ENCODE measurements at places on chromosomes 2 and 18. TPM values are rescaled to one million over a fixed set of nuclear protein-coding genes. Genes with fewer than 3 reads are reported as not detected.
A peak's percentile ranks its signal among the peaks of the same experiment; 100 is the strongest.

GRCh38 chr2:68292108-68292710, 27.5 kb downstream of the CNRIP1 start:
- DNase-seq, result no peak

DNA sequence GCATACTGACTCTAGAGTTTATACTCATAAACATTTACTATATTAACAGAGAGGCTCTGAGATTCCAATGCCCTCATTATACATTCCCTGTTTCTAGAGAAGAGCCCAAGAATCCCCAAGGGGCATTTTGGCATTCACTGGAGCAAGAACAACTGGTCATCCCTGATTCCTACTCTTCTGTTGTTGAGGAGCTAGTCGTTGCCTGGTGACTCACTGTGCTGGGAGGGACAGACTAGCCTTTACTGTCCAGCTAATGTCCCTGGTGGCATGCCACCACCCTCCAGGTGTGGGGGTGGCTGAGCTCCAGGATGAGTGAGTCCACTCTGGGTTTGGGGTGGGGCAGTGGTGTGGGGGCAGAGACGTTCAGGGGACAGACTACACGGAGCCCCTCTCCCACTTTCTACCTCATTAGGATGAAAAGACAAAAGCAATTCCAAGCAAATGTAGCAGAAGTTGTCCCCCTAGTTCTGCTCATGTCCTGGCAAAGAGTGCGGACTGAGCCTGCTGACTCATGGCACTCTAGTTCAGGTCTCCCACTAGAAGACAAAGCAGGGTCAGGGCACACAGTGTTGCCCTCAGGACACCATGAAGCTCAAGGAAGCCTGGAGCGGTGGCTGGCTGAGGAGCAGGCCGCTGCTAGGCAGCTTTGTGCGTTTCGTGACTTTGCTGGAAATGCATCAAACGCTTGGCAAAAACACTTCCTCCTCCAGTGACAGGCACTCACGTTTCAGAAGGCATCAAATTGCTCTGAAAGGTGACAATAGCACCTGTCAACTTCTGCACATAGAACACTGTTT, 49.4 kb downstream of the RHOB start:
- no peak for DNase-seq

GRCh38 chr18:55296778-55297177, 291.2 kb downstream of the TCF4 start:
- DNase-seq, result no peak

DNA sequence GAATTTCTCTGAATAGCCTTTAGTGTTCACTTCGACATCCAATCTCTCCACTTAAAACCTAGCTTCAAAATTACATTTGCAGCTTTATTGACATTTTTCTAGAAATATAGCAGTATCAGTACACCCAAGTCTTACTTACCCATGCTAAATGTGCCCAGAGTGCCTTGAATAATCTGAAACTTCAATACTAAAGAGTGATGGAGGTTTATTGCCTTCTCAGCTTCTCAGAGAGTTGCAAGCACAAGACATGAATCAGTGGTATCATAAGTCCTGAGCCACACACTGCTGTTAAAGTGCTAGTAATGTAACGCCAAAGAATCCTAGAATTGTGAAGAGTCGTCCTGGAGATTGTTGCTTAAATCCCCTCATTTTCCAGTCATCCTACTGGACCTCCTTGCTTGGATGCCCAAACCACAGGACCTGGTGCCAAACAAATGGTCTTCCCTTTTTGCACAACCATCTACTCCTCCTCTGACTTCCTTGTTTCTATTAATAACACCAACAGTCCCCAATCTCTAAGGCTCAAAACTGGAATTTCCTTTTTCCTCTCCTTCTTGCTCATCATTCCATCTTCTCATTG, 83.2 kb upstream of the SPATS2L start:
- no peak for DNase-seq

GRCh38 chr2:86068136-86068588, 37.5 kb downstream of the POLR1A start:
- DNase-seq, result peak; percentile 67

GRCh38 chr18:49321797-49322461, 138.5 kb downstream of the DYM start:
- no peak for DNase-seq

DNA sequence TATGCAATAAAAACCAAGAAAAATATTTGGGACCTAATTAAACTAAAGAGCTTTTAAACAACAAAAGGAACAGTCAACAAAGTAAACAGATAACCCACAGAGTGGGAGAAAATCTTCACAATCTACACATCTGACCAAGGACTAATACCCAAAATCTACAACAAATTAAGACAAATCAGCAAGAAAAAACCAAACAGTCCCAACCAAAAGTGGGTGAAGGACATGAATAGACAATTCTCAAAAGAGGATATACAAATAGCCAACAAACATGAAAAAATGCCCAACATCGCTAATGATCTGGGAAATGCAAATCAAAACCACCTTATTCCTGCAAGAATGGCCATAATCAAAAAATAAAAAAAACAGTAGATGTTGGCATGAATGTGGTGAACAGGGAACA, 250.1 kb downstream of the C1D start:
- no peak for DNase-seq

DNA sequence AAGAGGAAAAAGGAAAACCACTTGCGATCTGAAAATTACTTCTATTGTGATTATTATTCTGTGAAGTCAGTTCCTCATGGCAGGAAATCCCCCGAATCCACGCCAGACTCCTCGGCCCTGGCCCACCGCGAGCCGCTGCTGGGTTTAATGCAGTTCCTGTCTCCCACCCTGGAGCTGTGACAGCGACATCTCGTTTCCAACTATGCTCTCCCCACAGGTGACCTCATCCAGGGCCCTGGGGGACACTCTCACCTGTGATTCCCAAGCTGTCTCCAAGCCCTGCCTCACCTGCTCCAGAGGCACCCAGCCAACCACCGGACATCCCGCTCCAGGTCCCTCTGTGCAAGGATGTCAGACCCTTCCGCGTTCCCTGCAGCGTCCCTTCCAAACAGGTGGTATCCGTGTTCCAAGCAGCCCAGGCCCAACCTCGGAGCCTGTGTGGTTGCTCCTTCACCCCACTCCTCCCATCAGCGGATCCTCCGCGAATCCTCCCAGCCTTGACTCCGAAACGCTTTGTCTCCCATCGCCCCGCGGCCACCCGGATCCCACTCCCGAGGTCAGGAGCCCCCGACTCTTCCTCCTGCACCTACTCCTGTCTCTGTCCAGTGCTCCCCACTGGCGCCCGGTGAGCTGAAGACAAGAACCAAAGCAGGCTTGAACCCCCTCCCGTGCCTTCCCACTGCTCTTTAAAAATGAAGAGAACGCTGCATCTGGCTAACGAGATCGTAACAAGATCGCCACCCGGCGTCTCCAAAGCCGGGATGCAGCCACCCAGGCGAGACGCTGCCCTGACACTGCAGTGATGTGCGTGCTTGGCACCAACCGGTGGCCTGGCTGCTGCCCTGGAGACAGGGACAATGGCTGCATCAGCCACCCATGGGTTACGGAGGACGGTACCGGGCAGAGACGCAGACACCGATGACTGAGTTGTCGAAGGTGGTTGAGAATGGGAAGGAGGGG, 96.5 kb downstream of the NDUFA10 start:
- DNase-seq, result no peak

Gene MFF
- 51.4 TPM for total RNA-seq

DNA sequence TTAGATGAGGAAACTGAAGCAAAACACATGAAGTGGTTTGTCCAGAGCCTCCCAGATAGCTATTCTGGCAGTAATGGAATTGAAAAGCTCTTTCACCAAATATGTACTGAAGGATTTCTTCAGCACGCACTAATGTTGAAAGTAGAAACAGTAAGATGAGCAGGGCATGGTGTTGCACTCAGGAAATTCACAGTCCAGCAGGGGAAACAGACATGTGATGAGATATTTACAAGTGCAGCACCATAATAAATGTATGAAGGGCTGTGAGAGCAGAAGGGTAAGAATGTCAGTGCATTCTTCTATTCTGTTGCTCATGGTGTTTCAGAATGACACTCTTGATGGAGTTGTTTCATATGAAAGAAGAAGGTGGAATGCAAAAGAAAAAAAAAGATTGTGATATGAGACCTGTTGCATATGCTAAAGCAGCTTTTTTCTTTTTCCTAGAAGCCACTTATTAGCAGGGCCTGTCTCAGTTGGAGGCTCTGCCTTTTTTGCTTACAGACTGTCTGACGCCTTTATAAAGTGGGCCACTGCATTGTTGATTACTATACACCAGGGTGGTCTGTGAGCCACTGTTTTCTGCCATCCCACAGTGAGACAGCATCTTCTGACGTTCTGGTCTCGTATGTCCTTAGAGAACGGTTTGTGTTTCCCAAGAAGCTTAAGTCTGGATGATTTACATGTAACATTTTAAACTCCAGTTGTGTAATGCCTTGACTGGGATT, 516.9 kb downstream of the ARHGAP15 start:
- DNase-seq, result no peak

- DNase-seq, result no peak
These were observed 163.3 kb upstream of the NABP1 start for GRCh38 chr2:191514613-191515012.

Gene TXNDC2
- total RNA-seq, result not detected

DNA sequence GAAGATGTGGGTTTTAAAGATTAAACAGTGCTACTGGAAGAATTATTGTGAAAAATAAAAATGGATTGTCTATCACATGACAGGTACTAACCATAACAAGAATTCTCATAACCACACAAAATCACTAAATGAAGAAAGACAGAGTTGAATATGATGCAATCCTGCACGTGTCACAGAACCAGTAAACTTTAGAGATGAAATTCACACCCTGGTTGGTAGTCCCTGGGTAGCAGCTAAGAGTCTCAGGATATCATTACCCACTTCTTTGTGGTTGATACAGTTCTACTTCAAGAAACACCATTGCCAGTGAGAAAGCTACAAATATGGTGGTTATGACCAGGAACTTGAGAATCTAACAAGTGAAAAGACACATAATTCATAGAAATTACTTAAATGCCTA, 450.2 kb downstream of the ERBB4 start:
- no peak for DNase-seq

Gene INHA
- not detected for total RNA-seq

GRCh38 chr18:59708988-59709387, 11.8 kb upstream of the CCBE1 start:
- no peak for DNase-seq

Gene KANSL1L
- total RNA-seq, result 9.2 TPM

- DNase-seq, result no peak
These were observed 43.8 kb upstream of the ASPRV1 start for GRCh38 chr2:70005216-70005615.

Gene ALK
- not detected for total RNA-seq

Gene UGT1A3
- not detected for total RNA-seq

Gene TMEFF2
- total RNA-seq, result not detected

Gene KCNG2
- total RNA-seq, result not detected

DNA sequence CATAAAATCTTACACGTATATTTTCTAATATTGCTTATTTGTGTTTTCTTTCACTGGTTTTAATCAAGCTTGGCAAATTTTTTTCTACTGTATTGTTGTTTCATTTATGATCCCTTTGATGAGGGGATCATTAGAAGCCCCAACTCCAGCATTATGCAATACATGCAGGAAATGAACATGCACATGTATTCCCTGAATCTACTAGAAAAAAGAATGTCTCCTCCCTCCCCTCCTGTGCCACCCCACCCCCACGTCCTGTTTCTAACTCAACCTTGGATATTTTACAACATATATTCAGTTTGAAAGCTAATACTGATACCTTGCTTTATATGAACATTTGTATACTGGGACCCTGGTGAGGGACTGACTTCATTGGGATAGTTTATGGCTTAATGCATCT, 53.0 kb downstream of the EML6 start:
- DNase-seq, result no peak

GRCh38 chr18:62832282-62832681, 116.9 kb downstream of the PHLPP1 start:
- DNase-seq, result no peak

Gene G6PC2
- not detected for total RNA-seq

GRCh38 chr2:95185197-95185596, 19.6 kb downstream of the ZNF2 start:
- no peak for DNase-seq

Gene RGPD3
- total RNA-seq, result 0.92 TPM

DNA sequence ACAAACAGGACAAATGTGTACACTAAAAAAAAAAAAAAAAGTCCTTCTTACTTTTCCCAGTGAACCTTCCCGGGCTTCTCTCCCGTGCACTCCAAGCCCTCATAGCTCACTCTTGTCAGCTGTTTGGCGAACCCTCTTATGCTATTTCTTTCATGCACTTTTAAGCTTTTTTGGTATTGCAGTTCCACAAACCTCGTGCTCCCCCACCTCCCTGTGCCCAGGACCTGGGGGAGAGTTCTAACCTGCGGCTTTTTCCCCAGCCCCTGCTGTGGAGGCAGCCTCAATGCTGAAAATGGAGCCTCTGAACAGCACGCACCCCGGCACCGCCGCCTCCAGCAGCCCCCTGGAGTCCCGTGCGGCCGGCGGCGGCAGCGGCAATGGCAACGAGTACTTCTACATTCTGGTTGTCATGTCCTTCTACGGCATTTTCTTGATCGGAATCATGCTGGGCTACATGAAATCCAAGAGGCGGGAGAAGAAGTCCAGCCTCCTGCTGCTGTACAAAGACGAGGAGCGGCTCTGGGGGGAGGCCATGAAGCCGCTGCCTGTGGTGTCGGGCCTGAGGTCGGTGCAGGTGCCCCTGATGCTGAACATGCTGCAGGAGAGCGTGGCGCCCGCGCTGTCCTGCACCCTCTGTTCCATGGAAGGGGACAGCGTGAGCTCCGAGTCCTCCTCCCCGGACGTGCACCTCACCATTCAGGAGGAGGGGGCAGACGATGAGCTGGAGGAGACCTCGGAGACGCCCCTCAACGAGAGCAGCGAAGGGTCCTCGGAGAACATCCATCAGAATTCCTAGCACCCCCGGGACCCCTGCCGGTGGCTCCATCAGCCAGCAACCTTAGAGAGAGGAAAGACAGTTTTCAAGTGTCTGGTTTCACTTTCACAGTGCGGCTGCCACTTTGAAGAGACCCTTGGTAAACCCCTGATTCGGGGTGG, 826 bp downstream of the KCNE4 start:
- no peak for DNase-seq

Gene NEUROD1
- not detected for total RNA-seq

Gene CCDC121
- total RNA-seq, result 0.36 TPM

GRCh38 chr18:72458271-72458670, 85.9 kb downstream of the CBLN2 start:
- DNase-seq, result no peak

DNA sequence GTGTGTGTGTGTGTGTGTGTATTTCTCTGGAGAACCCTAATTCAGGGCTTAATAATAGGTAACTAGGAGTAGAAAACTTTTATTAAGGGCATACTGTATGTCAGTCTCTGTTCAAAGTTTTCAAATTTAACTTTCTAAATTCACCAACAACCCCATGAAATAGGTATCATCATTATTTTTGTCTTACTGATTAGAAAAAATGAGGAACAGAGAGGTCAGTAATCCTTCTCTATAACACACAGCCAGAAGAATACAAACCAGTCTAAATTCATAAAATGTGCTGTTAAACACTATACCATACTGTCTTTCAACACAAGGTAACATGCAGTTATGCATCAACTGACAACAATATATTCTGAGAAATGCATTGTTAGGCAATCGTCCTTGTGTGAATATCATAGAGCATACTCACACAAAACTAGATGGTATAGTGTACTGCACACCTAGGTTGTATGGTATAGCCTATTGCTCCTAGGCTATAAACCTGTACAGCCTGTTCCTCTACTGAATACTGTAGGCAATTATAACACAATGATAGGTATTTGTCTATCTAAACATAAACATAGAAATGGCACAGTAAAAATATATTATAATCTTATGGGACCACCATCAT, 143.1 kb downstream of the PTH2R start:
- no peak for DNase-seq

GRCh38 chr2:127469051-127469450, 50.8 kb downstream of the PROC start:
- DNase-seq, result no peak

Gene GALNT5
- 0.14 TPM for total RNA-seq

- DNase-seq, result no peak
These were observed 158.0 kb upstream of the ALKAL2 start for GRCh38 chr2:445896-446295.

Measured in natural killer cell treated with Interleukin-12 subunit alpha and Interleukin-12 subunit beta and Interleukin-15 and Interleukin-18, amount 100 ng/mL, for 72 hours (primary cell).